ENCODE measurements at places on chromosomes 11 and 22.
A peak's percentile ranks its signal among the peaks of the same experiment; 100 is the strongest.

- no peak for DNase-seq
These were observed 129.2 kb upstream of the ANO3 start for GRCh38 chr11:26202754-26203153.

GRCh38 chr11:62081378-62082291 lies 42.2 kb upstream of the INCENP start:
- peak; percentile 84 for DNase-seq

GRCh38 chr22:38107692-38108515 lies 2.6 kb downstream of the BAIAP2L2 start:
- no peak for DNase-seq

DNA sequence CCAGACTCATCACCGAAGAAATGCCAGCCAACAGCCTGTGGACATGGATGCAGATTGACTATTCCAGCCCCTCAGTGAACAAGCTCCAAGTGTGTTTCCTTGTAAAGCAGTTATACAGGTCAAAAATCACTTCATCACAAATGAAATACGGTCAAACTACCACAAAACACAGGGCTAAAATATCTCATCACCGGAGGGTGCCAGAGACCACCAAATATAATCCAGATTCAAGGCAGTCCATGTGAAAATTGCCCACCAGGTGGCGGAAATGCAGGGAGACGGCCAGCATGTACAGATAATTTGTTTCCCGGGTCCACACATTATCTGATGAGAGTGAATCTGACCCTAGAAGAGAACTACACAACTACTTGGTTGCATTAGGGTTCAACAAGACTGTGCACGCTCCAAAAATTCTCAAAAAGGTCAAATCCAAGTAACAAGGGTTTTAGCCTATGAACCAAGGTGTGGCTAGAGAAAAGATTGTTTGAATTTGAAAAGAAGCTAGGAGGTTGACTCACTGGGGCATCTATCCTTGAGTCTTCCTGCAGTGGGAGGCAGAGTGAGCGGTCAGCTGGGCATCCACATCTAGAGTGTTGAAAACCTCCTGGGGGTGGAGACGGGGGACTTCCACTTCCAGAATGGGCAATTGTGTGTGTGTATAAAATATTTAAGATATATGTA lies 71.7 kb downstream of the IGLL5 start:
- peak; percentile 90 for DNase-seq

DNA sequence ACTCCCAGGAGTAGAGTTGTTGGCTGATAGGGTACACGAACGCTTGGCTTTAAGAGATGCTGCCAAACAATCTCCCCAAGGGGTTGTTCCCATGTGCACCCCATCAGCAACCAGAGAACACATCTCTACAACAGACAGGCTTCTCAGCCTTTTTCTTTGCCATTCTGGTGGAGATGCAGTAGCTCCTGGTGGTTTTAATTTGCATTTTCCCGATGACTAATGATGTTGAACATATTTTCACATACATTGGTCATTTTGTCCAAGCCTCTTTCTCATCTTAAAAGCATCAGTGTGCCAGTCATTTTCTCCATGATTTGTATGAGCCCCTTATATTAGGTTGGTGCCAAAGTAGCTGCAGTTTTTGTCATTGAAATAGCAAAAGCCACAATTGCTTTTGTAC lies 21.8 kb downstream of the DHCR7 start:
- no peak for DNase-seq

DNA sequence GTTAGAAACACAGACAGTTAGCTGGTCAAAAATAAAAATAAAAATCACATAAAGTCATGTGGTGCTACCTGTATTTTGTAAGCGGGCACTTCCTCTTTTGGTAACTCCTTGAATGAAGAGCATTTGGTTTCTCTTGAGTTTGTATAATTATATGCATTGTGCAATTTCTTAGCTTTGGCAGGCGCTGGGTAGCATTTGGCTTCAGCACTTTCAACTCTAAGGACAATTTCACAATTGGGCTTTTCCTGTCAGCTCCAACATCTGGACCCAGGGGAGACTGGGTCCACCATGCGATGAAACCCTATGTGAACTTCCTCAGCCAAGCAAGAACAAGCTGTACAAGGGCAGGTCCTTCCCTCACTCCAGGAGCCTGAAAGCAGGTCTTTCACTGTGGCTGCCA lies 169.1 kb downstream of the RRAS2 start:
- DNase-seq: peak; percentile 4

DNA sequence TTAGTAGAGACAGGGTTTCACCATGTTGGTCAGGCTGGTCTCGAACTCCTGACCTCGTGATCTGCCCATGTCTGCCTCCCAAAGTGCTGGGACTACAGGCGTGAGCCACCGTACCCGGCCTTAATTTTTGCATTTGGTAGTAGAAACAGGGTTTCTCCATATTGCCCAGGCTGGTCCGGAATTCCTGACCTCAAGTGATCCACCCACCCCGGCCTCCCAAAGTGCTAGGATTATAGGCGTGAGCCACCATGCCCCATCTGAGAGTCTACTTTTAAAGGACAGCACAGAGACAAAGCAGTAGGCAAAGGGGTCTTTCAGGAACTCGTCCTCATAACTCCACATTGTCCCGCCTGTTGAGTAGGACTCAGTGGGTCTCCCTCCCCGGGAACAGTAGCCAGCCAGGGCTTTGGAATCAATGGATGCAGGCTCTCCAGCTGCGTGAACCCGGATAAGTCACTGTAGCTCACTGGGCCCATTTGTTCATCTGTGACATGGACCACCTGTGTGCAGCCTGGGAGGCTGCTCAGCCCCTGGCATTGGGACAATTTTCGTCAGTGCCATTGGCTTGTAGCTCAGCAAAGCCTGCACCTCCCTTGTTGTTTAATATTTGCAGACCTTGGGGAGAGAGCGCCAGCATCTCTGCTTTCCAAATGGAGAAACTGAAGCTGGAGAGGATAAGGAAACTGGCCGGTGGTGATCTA lies 86.1 kb downstream of the ARHGAP8 start:
- DNase-seq: no peak

DNA sequence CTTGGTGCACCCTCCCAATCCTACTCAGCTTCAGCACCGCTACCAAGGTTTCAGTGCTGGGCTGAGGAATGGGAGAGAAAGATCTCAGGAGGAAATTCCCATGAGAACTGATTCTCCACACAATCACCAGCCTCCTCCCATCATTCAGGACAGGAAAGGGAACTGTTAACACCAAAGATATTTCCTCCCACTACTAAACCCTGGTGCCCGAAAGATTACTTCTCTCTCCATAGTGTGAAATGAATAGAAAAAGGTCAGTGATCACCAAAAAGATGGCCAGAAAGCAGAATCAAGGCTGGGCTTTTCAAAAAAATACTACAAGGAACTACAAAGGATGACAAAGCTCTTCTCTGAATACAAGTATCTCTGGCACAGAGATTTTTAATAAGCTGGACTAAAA lies 26.1 kb downstream of the TCIRG1 start:
- DNase-seq: no peak

DNA sequence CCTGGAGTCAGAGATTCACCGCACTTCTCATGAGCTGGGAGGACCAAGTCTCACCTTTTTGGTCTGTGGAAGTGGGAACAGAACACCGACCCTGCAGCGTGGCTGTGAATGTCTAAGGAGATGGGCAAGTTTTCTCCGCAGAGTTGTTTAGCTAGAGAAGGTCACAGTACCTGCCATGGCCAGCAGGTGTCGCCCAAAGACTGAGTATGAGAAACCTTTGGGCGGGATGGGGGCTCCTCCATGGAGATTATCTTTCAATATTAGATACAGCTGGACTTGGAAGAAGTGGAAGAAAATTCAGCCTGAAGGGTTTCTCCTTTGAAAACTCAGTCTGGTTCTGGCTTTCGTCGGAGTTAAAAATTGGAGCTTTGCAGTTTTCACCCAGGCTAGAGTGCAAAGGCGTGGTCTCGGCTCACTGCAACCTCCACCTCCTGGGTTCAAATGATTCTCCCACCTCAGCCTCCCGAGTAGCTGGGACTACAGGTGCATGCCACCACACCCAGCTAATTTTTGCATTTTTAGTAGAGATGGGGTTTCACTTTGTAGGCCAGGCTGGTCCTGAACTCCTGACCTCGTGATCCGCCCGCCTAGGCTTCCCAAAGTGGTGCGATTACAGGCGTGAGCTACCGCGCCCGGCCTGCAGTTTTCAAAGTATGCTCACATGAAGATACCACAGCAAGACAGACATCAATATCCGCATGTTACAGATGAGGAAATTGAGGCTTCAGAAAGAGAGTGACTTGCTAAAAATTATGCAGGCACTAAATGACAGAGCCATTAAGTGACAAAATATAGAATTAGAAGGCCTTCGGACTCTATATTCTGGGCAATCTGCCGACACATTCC lies 10.7 kb upstream of the DSCAML1 start:
- DNase-seq: peak; percentile 80

DNA sequence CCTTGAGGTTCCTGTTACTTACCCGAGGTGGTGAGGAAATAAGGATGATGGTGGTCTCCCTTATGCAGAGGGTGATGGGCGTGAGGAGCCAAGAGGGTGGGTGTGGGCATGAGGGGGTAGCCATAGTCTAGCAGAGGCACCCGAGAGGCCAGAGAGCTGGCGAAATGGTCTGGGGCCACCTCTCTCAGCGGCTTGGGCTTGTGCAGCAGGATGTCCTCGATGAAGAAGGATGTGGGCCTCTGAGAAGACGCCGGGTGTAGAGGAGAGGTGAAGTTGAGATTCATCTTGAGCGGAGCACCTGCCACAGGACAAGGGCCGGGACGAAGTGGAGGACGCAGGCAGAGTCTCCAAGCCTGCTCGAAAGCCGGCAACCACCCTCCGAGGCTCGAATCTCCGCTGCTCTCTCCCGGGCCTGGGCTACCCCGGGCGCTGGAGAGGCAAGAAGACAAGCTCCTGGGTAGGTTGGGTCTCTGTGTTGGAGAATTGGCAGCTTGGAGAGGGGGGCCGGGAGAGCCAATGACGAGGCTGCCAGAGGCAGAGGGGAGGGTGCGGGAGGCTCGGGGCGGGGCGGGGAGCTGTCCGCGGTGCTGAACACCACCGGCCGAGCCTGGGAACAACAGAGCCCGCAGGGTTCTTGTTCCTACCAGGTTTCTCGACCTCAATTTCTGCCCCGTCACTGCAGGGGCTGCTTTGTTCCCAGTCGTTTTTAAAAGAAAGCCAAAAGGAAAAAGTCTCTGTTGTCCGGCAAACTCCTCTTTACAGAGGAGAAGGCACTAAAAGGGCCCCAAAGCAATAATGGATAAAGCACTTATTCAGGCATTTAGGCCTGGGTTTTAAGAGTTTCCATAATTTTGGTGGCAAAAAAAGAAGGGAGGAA lies at the start of gene BSX:
TSS of gene BSX (minus strand) at position 447 of the 877 bp plus-strand sequence. CDS start at position 284, 163 bp downstream.
- peak; percentile 49 for DNase-seq

GRCh38 chr22:33438273-33438672 lies 380.1 kb upstream of the SYN3 start:
- DNase-seq: no peak

DNA sequence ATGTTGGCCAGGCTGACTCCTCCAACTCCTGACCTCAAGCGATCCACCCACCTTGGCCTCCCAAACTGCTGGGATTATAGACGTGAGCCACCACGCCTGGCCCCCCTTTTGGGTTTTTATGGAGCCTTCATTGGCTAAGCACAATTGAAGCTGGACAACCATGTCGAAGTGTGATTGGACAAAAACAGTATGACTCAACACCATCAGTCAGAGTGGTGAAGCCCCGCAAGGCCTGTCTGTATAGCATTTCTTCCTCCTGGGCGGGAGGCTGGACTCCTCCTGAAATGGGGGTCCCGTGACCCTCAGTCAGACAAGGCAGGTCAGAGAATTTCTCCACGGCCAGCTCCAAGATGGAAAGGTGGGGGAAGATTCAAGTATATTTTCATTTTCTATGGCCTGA lies 3.1 kb upstream of the PARVB start:
- DNase-seq: no peak

DNA sequence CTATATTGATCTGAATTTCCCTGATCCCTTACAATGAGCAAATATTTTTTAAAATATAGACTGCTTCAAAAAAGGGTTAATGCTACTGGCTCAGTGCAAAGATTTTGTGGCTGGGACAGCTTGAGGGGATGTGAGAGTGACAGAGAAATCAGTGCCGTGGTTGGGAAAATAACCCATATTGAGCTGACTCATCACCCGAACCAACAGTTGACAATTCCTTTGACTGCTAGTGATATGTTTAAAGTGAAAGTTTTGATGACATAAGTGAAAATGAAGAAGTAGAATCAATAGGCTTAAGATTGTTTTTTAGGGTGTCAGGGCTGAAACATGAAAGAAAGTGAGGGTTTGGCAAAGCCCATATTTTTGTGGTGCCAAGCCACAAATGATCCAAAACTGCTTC lies 257.1 kb upstream of the TENM4 start:
- DNase-seq: no peak

- no peak for DNase-seq
These were observed 4.4 kb downstream of the MAPK12 start for GRCh38 chr22:50257041-50257440.

DNA sequence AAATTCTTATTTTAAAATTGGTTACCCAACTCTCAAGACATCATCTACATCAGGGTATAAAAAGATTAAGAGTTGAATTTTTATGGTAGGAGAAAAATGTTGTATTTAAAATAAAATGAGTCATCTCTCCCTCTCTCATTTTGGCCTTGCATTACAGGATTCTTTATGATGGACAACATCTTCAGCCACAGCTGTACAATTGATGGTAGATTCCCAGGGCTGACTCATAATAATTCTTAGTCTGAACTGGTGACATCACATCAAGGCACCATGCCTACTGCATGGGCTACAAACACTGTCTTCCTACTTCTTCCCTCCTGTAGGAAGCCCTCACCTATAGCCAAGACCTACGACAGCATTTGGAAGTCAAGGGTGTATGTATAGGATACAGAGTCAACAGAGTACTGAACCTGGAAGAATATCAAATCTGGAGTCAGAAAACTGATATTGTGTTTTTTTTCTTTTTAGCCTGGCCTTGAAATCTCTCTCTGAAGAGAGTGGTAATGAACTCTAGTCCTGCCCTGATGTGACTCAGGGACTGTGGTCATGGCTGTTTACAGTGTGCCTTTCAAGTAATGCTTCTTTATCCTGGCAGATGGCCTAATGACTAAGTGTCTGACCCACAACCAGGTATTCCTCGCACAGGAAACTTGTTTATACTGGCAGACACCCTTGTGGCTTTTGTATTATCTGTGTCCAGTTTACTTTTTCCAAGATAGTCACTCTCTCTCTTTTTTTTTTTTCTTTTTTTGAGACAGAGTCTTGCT lies 32.5 kb downstream of the MRGPRX2 start:
- no peak for DNase-seq

- DNase-seq: peak; percentile 25
These were observed 33.5 kb upstream of the GNAZ start for GRCh38 chr22:23036684-23037428.

DNA sequence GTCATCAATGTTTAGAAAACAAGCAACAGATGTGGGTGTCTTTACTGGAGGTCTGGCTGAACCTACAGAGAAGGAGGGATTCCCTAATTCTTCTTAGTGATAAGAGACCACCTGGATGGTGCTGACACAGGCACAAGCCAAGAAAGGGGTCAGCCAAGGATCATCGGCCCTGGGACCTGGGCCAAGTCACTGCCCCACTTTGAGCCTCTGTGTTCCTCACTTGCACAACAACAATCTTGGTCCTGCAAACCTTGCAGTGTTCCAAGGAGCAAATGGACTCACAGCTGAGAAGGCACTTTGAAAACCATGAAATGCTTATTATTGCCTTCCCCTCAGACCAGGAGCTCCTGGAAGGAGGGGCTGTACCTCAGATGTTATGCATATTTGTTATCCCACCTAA lies 7.0 kb upstream of the KCNE3 start:
- no peak for DNase-seq

GRCh38 chr22:30704978-30705377 lies 10.3 kb downstream of the OSBP2 start:
- no peak for DNase-seq

- no peak for DNase-seq
These were observed 158.8 kb downstream of the MPPED1 start for GRCh38 chr22:43570531-43571165.
